ENCODE measurements at places on chromosomes 2 and 18.

DNA sequence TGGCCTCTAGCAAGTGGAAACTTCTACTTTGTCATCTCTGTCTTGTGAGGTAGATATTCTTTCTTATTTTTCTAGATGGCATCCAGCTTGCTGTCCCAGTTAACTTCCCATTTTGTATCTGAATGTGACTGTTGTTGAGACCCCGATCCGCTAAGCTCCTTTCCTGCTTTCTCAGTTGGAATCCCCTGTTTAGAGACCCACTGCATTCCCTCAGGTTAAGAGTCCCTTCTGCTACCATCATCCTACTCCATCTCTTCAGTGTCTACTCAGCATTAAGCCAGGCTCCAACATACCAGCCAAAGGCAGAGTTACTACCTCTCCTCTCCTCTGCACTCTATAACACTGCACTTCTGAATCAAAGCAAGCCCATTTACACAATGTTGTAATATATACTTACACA is 1300.4 kb upstream of the CHAC2 start:
- peak; percentile 2 for DNase-seq
- H3K36me3 ChIP-seq = no peaks in the 10 kb centered on the region
- no peak overlapping the region for H3K4me3 ChIP-seq
- H3K4me1 ChIP-seq = no peaks in the 10 kb centered on the region
- H3K27ac ChIP-seq = no peak overlapping the region

DNA sequence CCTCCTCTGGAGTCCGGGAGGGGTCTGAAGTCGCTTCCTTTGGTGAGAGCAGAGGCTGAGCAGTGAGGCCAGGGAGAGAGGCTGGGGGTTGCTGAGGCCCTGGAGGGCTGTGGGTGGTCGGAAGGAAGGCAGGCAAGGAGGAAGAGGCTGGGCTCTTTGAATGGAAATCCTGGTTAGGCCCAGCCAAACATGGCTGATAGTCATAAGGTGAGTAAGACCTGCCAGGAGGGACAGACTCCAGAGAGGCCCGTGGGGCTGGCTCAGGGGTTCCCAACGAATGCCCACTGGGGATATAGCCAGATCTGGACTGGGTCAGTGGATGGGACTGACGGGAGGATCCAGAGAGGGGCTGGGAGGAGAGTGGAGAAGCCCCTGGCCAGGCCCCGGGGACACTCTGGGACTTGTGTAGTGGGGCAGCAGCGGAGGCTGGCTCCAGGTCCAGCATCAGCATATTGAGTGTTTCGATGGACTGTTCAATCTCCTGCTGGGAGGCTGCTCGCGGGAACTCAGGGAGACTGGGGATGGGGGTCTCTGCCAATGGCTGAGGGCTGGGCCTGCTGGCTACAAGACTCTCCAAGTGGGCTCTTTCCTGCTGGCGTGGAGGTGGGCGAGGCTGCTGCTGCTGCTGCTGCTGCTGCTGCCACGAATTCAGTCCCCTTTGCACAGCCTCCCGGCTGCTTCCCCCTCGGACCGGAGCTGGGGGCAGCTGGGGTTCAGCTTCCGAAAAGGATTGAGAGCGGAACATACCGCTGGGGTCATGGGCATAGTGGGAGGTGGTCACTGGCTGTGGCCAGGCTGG is 155.0 kb downstream of the TNS1 start:
- H3K36me3 ChIP-seq = no peaks in the 10 kb centered on the region
- no peaks in the 10 kb centered on the region for H3K27me3 ChIP-seq
- no peak overlapping the region for H3K27ac ChIP-seq
- DNase-seq = no peak
- no peaks in the 10 kb centered on the region for H3K4me1 ChIP-seq

DNA sequence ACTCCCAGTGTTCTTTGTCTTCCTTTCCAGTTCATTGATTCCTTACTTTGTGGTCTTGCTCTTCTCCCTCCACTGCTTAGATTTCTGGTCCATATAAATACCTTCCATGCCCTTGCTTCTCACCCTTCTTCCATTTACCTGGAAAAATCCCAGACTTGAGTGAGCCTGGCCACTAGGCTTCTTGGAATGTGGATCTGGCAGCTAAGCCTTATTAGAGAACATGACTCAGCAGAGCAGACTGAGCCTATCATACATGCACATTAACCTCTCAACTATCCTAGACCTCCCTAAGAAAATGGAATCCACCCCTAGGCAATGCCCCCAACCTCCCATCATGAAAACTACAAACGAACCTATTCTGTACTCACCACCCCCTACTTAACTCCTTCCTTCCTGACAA is 127.7 kb downstream of the RHBDD1 start:
- H3K4me1 ChIP-seq = peaks cover 4% of the 10 kb centered on the region
- DNase-seq = peak; percentile 84
- no peaks in the 10 kb centered on the region for H3K36me3 ChIP-seq
- H3K27me3 ChIP-seq = no peaks in the 10 kb centered on the region
- no peak overlapping the region for H3K27ac ChIP-seq

- H3K4me1 ChIP-seq = no peaks in the 10 kb centered on the region
- no peak overlapping the region for H3K27ac ChIP-seq
- peak; percentile 88 for DNase-seq
- peak overlapping the region; percentile 88 for H3K4me3 ChIP-seq
- H3K36me3 ChIP-seq = no peaks in the 10 kb centered on the region
Measured at GRCh38 chr2:150485114-150485870, 2.2 kb downstream of the RND3 start.

GRCh38 chr2:6442252-6442985 is 423.3 kb downstream of the CMPK2 start:
- no peaks in the 10 kb centered on the region for H3K4me1 ChIP-seq
- H3K27ac ChIP-seq = no peak overlapping the region
- H3K27me3 ChIP-seq = no peaks in the 10 kb centered on the region
- H3K4me3 ChIP-seq = no peak overlapping the region

- H3K4me3 ChIP-seq = no peak overlapping the region
- no peak overlapping the region for H3K27ac ChIP-seq
- no peaks in the 10 kb centered on the region for H3K27me3 ChIP-seq
Measured at GRCh38 chr2:239991689-239992314, 33.3 kb downstream of the NDUFA10 start.

DNA sequence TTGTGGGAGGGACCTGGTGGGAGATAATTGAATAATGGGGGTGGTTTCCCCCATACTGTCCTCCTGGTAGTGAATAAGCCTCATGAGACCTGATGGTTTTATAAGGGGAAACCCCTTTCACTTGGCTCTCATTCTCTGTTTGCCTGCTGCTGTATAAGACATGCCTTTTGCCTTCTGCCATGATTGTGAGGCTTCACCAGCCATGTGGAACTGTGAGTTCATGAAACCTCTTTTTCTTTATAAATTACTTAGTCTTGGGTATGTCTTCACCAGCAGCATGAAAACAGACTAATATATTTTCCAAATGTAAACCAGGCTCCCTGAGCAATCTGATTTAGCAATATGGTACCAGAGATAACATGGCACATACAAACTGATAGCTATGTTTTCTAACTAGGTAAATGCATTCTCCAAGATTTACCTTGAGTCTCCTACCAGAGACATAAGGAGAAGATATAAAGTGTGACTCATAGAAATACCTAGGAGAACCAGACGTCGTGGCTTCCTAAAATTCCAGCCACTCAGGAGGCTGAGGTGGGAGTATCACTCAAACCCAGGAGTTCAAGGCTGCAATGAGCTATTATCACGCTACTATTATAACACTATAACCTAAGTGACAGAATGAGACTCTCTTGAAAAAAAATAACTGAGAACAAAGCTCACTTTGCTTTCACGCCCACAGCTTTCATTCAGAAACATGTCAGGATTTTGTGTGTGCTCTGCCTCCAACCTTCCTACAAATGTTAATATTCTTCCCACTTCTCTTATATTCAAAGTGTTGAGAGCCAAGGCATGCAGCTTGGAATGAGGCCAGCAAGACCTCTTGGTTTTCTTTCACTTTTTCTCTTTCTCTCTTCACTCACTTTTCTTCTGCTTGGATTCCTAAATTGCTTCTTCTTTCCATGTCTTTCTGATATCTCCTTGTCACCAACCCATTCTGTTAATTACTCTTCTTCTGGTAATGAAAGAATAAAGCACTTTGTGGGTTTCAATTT is 263.9 kb upstream of the UBE2E3 start:
- H3K27me3 ChIP-seq = no peaks in the 10 kb centered on the region
- no peak overlapping the region for H3K4me3 ChIP-seq
- H3K36me3 ChIP-seq = no peaks in the 10 kb centered on the region
- no peak overlapping the region for H3K27ac ChIP-seq
- DNase-seq = no peak

- no peak overlapping the region for H3K4me3 ChIP-seq
- H3K4me1 ChIP-seq = peaks cover 3% of the 10 kb centered on the region
- H3K27me3 ChIP-seq = no peaks in the 10 kb centered on the region
- H3K27ac ChIP-seq = no peak overlapping the region
Measured at GRCh38 chr2:105186967-105187498, 54.5 kb upstream of the GPR45 start.

DNA sequence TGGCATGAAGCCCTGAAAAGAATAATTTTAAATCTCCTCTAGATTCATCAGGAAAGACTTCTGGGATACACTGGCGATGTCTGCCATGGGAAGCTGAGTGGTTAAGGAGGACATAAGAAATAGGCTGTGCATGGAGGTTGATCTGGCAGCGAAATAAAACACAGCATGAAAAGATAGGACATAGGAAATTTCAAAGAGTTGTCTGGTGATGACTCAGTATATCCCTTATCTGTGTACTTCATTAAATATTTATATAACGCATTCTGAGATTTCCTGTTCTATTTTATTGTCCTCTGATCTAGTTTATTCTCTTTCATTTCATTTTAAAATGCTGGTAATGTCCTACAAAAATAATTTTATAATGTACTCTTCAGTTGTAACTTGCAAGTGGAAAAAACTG is 1337.3 kb upstream of the DDX18 start:
- no peak for DNase-seq
- no peak overlapping the region for H3K27ac ChIP-seq
- H3K27me3 ChIP-seq = no peaks in the 10 kb centered on the region

GRCh38 chr2:16408331-16409005 is 257.2 kb downstream of the CYRIA start:
- no peak overlapping the region for H3K27ac ChIP-seq
- H3K4me1 ChIP-seq = peaks cover 4% of the 10 kb centered on the region
- DNase-seq = peak; percentile 88
- H3K4me3 ChIP-seq = no peak overlapping the region
- H3K36me3 ChIP-seq = no peaks in the 10 kb centered on the region

- no peak for DNase-seq
- no peaks in the 10 kb centered on the region for H3K27me3 ChIP-seq
- no peak overlapping the region for H3K4me3 ChIP-seq
- no peaks in the 10 kb centered on the region for H3K4me1 ChIP-seq
Measured at GRCh38 chr2:2590841-2591541, 259.9 kb upstream of the MYT1L start.

GRCh38 chr2:189111063-189111715 is 68.4 kb downstream of the COL5A2 start:
- H3K27me3 ChIP-seq = no peaks in the 10 kb centered on the region
- H3K27ac ChIP-seq = no peak overlapping the region
- peaks cover 2% of the 10 kb centered on the region for H3K4me1 ChIP-seq
- no peak overlapping the region for H3K4me3 ChIP-seq

DNA sequence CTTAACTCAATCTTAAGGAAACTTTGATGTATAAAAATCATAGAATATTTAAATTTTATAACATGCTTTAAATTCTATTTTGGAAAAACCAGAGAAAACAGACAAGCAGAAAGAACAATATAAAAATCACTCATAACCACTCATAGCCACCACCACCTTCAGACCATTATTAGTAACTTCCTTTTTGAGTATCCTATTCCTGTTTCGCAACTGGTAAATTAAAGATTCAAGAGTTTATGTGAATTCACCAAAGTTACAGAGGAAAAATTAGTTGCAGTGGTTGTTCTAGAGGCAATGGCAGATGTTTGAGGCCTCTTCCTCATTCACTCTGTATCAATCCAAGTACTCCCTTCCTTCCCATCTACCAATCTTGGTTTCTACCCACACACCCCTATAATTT is 49.3 kb upstream of the PROKR1 start:
- no peaks in the 10 kb centered on the region for H3K4me1 ChIP-seq
- no peaks in the 10 kb centered on the region for H3K36me3 ChIP-seq
- no peak for DNase-seq
- no peak overlapping the region for H3K27ac ChIP-seq

- H3K36me3 ChIP-seq = no peaks in the 10 kb centered on the region
- H3K27ac ChIP-seq = no peak overlapping the region
- H3K4me3 ChIP-seq = no peak overlapping the region
- peaks cover 7% of the 10 kb centered on the region for H3K4me1 ChIP-seq
Measured at GRCh38 chr2:8309131-8309530, 372.7 kb upstream of the ID2 start.

DNA sequence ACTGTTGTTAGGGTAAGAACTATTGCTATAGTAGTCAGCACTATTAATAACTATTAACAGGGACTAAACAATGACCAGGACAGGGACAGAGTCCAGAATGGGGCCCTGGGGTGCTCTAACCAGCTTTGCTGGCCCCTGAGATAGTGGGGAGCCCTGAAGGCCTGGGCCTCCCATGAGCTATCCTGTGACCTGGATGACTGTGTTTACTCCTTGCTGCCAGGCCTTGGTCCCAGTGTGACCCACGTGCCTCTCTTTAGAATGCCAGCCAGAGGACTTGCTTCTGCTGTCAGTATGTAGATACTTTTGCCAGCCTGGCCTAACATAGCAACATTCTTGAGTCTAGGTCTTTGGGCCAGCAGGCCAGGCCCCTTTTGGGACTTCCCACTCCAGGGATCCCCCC is 11.4 kb downstream of the CDK5R2 start:
- H3K36me3 ChIP-seq = no peaks in the 10 kb centered on the region
- no peak overlapping the region for H3K27ac ChIP-seq
- no peak for DNase-seq
- peaks cover under 1% of the 10 kb centered on the region for H3K27me3 ChIP-seq

GRCh38 chr2:28338831-28339321 is 53.8 kb upstream of the FOSL2 start:
- no peaks in the 10 kb centered on the region for H3K27me3 ChIP-seq
- DNase-seq = no peak
- no peak overlapping the region for H3K27ac ChIP-seq
- H3K36me3 ChIP-seq = no peaks in the 10 kb centered on the region

DNA sequence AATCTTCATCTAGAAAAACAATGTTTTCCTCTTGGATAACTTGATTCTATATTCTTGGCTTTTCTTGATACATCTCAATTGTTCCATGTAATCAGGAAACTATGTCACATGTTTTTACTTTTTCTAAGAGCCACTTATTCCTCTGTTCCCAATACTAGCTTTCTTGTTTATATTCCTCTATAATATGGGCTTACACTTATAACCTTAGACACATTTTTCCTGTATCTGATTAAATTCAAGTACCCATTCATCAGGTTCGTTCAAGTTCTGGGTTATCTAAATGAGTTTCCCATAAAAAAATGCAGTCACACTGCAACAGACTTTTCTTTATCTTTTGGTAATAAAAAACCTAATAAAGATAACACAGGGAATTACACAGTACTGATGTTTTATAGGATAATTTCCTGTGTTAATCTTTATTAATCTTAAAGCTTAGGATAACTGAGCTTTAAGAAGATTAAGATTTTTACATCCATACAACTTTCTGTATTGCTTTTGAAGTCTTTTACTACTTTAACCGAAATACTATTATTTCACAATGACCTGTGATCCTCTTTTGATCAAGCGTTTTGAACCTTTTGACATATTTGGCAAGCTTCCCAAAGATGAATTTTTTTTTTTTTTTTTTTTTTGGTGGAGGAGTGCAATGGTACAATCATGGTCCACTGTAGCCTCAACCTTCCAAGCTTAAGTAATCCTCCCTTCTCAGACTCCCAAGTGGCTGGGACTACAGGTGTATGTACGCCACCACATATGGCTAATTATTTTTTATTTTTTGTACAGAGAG is 44.3 kb upstream of the C2orf66 start:
- no peaks in the 10 kb centered on the region for H3K4me1 ChIP-seq
- H3K27ac ChIP-seq = no peak overlapping the region
- H3K4me3 ChIP-seq = no peak overlapping the region

Data from mesendoderm (in vitro differentiated cells).